Activated T-cell treated with anti-CD3 and anti-CD28 coated beads for 4 hours (primary cell): ENCODE measurements at places on chromosomes 1 and 21.

DNA sequence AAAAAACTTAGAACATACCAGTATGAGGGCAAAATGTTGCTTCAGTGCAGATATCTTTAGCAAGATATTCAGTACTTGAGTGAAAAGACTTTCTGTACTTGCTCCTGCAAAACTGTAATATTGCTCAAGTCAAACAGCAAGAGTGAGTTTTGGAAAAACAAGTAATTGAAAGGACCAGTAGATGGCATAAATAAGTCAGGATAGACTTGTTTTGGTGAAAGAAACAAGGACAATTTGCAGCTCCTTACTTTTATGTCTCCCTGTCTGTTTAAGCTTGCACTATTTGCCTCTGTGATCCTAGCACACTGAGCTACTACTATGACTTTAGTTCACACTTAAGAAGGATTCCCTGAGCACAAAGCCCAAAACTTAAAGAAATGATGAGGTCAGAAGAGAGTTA lies 39.1 kb downstream of the IFI44 start:
- DNase-seq: no peak

DNA sequence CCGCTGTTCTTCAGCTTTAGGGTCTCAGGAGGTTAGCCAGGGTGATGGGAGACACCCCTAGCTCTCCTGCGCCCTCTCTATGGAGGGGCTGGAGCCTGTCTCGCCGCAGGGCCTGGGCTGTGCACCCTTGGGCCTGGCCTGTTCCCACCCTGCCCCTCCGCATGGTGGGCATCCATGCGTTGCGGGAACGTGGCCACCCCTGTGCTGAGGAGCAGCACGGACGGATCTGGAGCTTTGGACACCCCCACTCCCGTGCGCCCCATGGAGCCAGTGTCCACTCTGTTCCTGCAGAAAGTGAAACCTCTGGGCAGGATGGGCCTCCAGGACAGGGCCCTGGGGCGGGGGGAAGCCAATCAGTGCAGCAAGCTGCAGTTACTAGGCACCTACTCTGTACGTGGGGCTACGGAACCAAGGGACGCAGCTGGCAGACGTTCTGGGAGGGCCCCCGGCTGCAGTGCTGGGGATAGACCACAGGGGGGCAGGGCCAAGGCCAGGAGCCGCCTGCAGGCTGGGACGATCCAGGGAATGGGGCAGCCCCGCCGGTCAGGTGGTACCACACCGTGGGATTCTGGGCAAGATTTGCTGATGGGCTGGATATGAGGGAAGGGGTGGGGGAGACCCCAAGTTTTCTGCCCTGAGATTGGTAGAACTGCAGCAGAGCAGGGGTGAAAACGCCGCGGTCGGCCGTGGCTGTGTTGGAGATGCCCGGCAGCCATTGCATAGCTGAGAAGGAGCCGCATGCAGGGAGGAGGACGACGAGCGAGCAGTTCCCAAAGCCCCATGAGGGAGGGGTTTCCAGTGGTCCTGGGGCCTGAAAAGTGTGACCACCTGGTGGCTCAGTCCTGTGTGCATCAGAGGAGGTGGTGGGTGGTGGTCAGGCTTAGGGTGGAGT lies 43.3 kb downstream of the TP73 start:
- peak; percentile 19 for DNase-seq

- no peak for DNase-seq
These were observed 6.8 kb downstream of the RGS8 start for GRCh38 chr1:182677397-182678098.

DNA sequence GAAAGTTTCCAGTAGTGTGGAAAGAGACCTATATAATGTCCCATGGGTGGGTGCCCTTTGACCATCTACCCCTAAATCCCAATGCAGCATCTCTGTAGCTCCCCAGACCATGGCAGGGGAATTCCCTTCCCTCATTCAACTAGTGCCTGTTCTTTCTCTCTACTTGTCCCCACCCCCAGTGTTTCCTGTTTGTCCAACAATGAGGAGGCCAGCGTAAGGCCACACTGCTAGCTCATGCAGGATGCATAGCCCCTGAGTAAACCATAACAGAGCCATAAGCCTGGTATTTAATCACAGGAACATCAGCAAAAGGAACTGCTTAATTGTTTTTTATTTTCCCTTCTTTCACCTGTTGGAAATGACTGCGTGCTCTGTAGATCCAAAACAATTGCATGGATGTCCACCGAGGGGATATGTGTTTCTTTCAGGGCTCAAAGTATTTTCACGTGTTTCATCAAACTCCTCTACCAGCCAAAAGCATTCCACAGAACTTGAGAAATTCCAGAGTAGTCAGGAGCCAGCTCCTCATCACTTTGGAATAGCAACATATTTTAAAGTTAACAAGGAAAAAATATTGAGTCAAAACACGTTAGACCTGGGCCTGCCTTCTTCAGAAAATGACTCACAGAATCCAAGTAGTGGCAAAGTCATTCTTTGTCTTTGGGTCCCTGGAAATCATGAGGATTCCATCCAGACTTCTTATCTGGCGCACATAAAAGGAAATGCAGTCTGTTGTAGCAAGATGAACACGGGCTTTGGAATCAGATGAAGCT lies 162.5 kb upstream of the SGIP1 start:
- no peak for DNase-seq

DNA sequence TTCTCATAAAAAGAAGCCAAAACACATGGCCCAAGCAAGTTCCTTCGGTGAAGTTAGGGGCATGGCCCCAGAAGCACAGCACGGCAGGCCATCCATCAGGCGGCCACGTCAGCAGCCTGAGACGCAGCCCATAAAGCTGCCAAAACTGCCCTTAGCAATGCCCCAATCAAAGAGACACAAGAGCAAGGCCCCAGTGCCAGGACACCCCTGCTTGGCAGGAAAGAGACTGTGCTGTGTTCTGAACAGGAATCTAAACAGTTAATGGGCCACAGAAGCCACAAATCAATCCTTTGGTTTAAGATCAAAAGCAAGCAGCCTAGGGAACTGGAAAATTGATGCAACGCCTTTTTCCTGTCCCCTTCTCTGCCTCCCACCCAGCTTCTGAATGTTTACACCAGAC lies 497.0 kb upstream of the USP24 start:
- no peak for DNase-seq

GRCh38 chr1:108643492-108644335 lies 17.2 kb downstream of the HENMT1 start:
- peak; percentile 35 for DNase-seq

DNA sequence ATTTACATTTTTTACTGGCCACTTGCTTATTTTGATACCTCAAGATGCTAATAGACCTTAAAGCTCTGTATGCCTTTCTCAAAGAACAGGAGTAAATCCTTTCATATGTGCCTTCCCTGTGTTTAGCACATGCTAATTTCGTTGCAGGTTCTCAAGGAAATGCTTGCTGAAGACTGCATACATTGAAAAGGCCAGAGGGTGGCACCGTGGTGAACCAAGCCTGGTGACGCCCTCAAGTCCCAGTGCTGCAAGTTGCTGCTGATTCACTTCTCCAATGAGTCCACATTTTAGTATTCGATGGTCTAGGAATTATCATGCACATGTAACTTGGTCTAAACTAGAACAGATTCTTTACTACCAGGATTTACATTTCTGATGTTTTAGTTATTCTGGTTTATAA lies 94.1 kb downstream of the CLDN17 start:
- no peak for DNase-seq

GRCh38 chr1:200620273-200621131 lies at the start of gene KIF14:
Gene KIF14, minus strand, starts transcription at chr1:200620751. Its CDS starts 2,028 bp downstream, at chr1:200618723.
- peak; percentile 86 for DNase-seq

GRCh38 chr1:52627028-52627427 lies 5.9 kb upstream of the SHISAL2A start:
- no peak for DNase-seq

- no peak for DNase-seq
These were observed 27.2 kb upstream of the DIP2A start for GRCh38 chr21:46431448-46431847.

GRCh38 chr1:180154003-180154324 lies 705 bp upstream of the QSOX1 start:
- peak; percentile 6 for DNase-seq

GRCh38 chr21:40641042-40641441 lies 205.9 kb downstream of the DSCAM start:
- DNase-seq: no peak

- no peak for DNase-seq
These were observed 64.6 kb upstream of the TARBP1 start for GRCh38 chr1:234543442-234544086.

DNA sequence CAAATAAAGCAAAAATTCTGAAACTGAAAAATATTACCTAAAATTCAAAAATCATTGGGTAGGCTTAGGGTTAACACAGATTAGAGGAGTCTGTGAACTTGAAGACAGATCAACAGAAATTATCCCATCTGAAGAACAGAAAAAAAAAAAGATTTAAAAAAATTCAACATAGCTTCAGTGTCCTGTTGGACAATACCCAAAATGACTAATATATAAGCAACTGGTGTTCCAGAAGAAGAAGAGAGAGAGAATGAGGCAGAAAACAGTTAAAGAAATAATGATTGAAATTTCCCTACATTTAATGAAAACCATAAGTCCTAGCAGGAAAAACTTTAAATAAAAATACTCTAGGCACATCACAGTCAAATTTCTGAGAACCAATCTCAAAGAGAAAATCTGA lies 31.5 kb downstream of the TMCO1 start:
- DNase-seq: no peak

GRCh38 chr1:107132195-107132594 lies 8.6 kb upstream of the NTNG1 start:
- DNase-seq: no peak

GRCh38 chr1:212465311-212465710 lies 32.6 kb downstream of the NENF start:
- no peak for DNase-seq

- no peak for DNase-seq
These were observed 5.9 kb upstream of the FCGR2A start for GRCh38 chr1:161499099-161500039.

DNA sequence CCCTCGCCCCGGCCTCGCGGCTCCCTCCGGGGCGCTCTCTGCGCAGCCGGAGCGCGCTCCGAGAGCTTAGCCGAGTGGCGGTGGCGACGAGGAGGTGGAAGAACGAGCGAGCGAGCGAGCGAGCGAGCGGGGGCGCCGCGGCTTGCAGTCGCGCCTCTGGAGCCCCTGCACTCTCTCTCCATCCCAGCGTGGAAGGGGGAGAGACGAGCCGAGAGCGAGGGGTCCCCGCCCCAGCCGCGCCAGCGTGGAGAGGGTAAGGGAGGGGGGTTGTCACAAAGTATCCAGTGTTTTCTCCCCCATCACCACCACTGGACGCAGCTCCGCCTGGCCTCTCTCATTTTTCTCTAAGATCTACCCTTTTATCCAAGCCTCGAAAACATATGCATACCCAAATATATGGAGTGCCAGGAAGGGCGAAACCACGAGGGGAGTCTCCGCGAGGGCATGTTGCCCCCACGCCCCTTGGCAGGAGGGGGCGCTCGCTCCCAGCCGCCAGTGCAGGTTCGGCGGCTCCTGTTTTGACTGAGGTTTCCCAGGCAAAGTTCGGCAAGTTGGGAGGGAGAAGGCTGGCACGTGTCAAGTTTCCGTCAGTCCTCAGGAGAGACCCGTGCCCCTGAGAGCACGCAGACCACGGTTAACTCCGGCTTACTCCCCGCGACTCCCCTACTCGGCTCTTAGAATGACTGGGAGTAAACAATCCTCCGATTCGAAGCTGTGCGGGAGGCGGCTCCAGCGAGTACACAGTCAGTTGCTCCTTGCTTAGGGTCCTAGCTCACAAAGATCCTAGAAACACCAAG lies 569 bp upstream of the DAB1 start:
- no peak for DNase-seq

DNA sequence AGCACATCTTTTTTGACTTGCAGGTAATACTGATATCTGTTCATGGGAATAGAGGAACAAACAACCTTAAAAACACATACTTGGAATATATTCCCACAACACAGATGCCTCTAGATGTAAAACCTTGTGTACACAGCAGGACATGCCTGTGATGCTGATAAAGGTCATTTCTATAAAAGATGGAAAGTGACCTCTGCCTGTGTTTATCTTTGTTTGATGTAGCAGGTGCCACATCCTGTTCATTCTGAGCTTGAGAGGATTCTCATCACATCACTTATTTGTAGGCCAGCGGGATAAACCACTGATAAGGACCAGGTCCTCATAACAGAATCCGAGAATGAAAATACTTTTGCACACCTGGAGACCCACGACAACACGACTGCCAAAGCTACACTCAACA lies 133.7 kb downstream of the SMYD2 start:
- DNase-seq: no peak

- no peak for DNase-seq
These were observed 109.6 kb upstream of the ZNF678 start for GRCh38 chr1:227453631-227454355.

DNA sequence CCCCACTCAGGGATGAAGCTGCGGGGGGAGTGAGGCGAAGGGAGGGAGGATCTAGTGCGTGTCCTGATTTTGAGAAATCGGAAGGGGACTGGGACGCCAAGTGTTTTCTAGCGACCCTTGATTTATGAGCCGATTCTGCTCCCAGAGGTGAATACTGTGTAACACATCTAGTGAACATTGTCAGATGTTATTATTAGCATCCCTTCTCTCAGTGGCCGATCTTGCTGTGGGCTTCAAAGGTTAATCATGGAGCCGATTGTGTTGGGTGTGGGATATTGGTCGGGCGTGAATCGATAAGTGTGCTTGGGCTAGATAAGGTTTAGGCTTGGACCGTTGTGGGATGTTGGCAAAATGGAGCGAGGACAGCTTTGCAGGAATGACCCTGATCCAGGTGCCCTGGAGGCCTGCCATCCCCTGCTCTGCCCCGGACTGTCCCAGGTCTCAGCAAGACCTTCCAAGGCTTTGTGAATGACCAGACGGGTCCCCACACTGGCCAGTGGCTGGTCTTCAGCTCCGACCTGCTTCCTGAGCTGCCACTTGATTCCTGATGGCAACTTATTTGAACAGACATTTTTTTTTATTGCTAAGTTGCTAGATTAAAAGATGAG lies 2.2 kb downstream of the AJAP1 start:
- DNase-seq: no peak

- no peak for DNase-seq
These were observed 9.7 kb downstream of the KIFAP3 start for GRCh38 chr1:170064821-170065220.

- no peak for DNase-seq
These were observed 342.8 kb downstream of the RPS6KC1 start for GRCh38 chr1:213393860-213394259.

DNA sequence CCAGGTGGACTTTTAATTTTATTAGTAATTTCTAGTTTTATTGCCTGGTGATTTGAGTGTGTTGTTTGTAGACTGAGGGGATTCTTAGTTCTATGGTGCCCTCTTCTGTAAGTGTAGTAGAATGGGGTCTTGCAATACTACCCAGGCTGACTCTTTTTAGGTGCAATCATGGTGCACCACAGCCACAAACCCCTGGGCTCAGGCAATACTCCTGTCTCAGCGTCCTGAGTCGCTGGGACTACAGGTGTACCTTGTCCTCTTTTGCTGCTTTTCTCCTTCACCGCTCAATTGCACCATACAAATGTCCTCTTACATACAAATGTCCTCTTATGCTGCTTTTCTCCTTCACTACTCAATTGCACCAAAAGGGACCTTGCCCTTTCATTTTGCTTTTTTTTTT lies 43.1 kb downstream of the SCP2 start:
- no peak for DNase-seq
